Fibroblast of skin of back (primary cell): ENCODE measurements at places on chromosomes 7 and 10.
A peak's percentile ranks its signal among the peaks of the same experiment; 100 is the strongest.

DNA sequence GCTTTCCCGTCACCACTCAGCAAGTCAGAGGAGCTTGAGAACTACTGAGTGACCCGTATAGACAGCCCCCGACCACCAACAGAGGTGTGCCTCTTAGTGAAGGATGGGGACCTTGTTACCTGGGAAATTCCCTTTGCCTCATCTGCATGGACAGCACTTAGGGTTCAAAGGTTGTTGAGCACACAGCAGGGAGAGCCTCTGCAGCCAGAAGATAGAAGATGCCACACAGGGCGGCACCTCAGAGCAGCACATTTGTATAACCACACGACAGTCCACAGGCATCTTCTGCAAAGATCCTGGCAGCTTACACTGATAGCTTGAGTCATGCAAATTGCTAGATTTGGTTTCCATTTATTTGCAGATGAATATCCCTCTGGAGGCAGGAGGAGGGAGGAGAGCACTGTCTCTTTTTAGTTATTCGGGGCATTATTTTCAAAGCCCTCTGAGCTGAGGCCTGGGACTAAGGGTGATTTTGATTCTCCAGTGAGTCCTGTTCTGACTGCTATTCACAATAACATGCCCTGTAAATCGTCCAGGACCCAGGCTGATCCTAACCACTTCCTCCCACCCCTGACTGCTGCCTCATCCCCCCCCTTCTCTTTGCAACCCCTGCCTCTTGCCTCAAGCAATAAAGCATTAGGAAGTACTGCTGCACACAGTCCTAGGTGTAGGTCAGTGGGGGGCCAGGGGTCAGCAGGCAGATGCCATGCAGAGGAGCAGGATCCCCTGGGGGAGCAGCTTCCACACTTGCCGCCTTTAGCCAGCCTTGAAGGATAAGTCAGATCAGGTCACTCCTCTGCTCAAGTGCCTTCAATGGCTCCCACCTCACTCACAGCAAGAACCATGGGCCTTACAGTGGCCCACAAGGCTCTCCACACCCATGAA lies 24.6 kb upstream of the INMT start:
- peak; percentile 35 for DNase-seq

DNA sequence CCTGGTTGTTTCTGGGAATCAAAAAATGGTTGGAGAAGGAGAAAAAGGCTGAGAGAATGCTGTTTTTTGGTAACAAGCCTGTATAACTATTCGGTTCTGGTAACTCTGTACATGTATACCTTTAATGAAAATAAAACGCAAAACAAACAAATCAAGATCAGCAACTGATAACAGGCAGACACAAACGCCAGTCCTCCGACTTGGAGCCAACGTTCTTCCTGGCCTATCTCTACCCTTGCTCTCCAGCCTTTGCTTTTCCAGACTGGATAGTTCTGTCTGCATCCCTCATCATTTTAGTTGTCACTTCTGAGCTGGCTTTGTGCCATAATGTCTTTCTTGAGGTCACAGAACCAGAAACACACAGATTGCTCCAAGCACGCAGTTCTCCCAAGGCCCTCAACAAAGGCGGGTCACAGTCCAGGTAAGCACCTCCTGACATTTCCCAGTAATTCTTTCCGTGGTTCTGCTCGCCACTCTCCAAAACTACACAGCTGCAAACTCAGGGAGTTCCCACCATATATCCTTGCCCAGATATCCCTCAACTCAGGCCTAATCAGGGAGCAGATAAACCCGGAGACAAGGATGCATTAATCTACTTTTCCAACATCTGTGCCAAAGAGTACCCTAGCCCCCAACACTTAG lies 20.2 kb downstream of the HIP1 start:
- no peak for DNase-seq

GRCh38 chr7:33423646-33424020 lies 294.3 kb downstream of the BBS9 start:
- DNase-seq = no peak

DNA sequence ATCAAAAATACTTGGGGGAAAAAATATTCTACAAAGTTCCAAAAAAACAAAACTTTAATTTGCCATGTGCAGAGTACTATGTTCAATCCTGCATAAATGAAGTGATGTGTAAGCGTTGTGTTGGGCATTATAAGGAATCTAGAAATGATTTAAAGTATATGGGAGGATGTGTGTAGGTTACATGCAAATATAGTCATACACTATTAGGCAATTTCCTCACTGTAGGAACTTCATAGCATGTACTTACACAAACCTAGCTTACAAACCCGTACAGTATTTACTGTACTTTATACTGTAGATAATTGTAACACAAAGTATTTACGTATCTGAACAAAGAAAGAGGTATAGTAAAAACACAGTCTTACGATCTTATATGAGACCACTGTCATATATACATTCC lies 72.3 kb downstream of the NRBF2 start:
- DNase-seq = no peak

- no peak for DNase-seq
These were observed 348.0 kb downstream of the TYW1 start for GRCh38 chr7:67344481-67345193.

GRCh38 chr7:43779045-43779812 lies 20.7 kb downstream of the BLVRA start:
- no peak for DNase-seq

DNA sequence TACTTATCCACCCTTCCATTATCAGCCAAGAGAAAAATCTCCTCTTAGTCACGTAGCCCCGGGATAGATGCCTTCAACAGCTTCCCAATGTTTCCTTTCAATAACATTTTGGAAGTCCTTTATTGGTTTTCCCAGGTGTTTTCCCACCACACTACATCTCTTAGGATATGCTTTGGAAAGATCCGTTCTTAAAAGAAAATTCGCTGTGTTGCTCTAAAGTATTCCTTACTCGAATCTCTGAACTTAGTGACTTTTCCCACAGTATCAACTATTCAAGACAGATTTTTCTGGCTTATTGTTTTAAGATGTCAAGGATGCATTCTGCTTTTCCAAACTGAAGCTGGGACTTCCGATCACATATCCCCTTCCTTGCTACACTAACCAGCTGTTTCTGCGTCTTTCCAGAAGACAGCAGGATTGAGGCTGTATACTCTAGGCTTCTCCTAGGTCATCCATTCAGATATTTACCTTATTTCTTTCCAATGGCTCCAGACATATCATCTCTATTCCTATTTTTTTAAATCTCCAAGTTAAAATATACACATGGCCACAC lies 36.5 kb upstream of the SVIL start:
- no peak for DNase-seq

DNA sequence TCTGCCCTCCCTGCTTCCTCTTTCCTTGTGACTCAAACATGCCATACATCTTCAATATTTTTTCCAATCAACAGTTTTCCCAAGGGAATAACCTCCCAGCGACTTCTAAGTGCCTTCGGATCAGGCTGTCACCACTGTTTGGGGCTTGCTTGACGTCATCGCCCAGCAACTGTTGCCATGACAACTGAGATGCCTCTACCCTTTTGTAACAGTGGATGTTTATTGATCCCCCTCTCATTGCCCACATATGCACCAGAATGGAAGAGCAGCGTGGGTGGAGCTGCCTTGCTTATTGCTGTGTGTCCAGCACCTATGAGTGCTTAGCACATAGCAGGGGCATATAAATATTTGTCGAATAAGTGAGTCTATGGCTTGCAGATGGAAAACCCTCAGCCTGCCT lies 14.4 kb downstream of the FFAR4 start:
- DNase-seq = peak; percentile 55

DNA sequence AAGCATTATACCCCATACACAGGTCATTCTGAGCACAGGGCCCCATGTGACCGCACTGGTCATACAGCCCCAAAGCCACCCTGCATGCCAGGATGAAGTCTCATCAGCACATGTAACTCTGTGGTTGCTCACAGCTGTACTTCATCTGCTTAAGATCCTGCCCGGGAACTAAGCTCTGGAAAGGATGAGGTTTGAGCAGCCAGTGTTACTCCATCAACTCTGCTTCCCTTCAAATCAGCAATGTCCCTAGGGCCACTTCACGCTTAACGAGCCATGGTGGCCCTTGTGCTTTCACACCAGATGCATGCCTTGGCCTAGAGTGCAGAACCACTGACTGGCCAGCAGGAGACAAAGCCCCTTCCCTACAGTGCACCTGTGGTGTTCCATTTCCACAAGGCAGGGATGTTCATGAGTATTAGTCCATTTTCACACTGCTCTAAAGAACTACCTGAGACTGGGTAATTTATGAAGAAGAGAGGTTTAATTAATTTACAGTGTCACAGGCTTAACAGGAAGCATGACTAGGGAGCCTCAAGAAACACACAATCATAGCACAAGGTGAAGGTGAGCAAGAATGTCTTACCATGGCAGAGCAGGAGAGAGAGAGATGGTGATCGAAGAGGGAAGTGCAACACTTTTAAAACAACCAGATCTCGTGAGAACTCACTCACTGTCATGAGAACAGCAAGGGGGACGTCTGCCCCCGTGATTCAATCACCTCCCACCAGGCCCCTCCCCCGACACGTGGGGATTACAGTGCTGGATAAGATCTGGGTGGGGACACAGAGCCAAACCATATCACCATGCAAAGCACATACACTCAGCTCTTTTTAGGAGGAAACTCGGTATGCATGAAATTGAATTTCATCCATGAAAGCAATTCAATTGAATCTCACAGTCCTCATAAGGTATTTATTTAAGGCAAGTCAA lies 149.0 kb upstream of the CDCA7L start:
- DNase-seq = no peak

DNA sequence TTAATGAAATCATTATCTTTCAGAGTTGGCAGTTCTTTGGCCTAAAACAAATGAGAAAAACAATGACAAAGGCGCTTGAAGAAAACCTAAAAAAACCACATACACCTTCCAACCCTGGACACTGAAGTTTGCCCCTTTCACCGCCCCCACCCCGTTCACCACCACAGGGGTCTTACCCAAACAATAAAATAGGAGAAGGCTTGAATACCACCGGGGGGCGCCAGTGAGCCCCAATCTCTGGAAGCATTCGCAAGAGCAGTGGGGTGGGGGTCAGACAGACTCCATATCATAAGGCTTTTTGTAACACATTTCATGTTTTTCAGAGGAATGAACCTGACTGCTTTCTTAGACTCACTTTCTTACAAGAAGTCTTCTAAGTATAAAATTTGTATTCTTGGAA lies 163.6 kb downstream of the PIP4K2A start:
- DNase-seq = peak; percentile 23

DNA sequence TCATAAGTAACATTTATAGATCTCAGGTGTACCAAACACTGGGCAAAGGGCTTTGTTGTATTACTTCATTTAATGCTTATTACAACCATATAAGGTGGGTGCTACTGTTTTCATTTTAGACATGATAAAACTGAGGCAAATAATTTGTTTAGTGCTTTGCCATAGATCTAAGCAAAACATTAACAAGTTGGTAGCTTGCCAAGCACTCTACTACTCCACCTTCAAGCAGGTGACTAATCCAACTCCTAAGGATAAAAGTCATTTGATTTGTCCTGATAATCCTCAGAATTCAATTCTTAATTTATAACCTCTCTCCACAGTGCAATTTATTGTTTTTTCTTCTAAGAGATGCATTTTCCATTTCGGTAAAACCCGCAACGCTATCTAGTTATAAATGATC lies 646.4 kb downstream of the GRM8 start:
- DNase-seq = no peak
